HCT116 (cell line): ENCODE measurements at places on chromosomes 7 and 10.

GRCh38 chr7:38699471-38699870 is 68.3 kb upstream of the AMPH start:
- DNase-seq, result no peak

- DNase-seq, result no peak
Measured at GRCh38 chr10:6002809-6003510, 25.6 kb upstream of the IL15RA start.

GRCh38 chr7:20594023-20594422 is 21.4 kb upstream of the ABCB5 start:
- no peak for DNase-seq

DNA sequence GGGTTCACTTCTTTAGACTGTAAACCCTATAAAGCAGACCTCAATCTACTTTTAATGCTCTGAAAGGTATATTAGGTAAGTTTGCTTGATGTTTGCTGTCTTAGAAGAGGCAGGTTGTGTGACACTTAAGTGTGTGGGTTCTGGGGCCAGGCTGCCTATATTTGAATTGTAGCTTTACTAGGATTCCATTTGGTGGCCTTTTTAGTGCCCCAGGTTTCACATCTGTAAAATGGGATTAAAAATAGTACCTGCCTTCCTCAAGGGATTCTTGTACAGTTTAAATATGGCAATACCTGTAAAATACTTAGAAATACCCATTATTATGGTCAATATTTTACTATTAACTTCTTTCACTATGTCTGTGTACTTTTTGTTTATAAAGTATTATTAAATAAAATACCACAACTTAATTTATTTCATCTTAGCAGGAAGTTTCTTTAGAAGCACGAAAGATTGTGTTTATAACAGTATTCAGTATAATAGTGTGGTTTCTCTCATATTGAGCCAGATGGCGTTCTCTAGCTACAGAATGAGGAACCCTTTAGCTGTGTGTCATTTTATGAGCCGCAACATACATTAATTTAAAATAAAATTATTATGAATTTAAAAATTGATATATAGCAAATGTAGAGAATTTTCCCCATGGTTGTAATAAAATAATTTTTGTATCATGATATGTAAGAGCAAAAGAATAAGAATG is 94.2 kb downstream of the CDK14 start:
- no peak for DNase-seq

DNA sequence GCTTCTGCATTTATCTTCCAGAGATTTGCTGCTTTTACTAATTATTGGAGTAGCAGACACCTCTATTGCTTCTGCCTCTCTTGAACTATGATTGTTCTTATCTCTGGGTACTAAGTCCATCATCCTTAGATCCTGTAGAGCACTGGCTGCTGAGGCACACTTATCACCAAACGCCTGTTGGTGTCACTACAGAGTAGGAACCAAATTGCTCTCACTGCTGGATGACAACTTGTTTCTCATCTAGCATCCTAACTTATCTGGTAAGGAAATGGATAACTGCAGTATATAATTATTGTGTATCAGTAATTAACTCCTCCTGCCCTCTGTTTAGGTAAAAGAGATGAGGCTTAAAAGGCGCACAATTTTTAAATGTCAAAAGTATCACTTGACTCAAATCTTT is 1059.4 kb downstream of the NRG3 start:
- no peak for DNase-seq
